ENCODE measurements at places on chromosomes 1 and 21.

GRCh38 chr21:44918107-44918470 lies 2.6 kb downstream of the ITGB2 start:
- no peak for DNase-seq

- DNase-seq = peak; percentile 17
Observed at GRCh38 chr21:26717146-26717739, 128.0 kb downstream of the ADAMTS1 start.

DNA sequence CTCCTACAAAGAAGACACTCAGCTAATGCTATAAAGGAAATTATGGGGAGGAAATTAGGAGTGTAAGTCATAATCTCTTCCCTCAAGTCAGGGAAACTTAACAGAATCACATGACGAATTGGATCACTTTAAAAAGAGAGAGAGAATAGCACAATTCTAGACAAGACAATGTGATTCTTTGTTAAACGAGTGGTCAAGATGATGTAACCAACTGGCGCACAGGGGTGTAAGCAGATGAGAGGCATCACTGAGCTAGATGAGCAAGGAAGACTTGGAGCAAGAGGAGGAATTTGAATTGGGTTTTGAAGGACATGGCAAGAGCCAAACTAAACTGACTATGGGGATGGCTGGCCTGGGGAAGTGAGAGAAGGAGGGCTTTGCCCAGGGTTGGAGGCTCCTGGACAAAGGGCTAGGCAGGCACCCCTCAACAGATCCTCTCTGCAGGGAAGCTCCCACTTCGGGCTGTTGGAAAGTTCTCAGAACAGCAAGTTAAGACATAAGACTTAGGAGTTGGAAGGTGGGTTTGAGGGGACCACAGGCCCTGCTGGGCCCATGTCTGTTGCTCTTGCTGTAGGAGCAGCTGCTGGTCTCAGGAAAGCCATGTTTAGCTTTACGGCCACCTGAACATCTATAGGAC lies 123.9 kb upstream of the GRIK3 start:
- DNase-seq = peak; percentile 90

- peak; percentile 76 for DNase-seq
Observed at GRCh38 chr1:40404670-40405462, 31.3 kb downstream of the SMAP2 start.

DNA sequence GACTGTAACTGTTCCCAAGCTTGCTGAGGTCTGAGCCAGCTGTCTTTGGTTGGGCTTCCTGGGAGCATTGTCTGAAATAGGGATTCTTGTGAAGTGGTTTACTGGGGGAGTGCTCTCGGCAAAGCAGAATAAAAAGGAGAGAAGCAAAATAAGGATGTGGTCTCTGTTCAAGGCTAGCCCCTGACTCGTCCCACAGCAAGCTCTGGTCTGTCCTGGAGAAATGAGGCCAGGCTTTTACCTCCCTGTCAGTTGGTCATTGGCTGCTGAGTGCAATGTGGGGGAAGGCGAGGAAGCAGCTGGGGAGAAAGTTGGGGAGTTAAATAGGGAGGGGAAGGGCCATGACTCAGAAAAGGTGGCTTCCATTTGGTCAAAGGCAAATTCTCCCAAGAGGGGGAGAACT lies 303.9 kb upstream of the DUSP10 start:
- DNase-seq = no peak

DNA sequence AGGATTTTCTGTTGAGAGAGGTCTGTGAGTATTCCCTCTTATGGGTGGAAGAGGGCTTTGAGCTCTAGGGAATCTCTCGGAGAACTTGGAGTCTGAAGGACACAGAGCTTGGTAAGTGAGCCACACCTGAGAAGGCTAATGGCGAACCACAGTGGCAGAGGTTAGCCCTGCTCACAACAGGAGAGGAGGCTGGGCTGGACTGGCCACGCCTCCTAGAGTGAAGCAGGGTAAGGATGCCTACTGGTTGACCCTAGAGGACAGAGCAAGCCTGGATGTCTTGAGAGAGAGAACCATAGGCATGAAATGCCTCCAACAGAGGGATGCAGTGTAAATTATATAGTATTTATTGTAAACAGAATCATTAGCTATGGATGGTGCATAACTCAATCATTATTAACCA lies 232.6 kb downstream of the PCP4 start:
- DNase-seq = no peak

DNA sequence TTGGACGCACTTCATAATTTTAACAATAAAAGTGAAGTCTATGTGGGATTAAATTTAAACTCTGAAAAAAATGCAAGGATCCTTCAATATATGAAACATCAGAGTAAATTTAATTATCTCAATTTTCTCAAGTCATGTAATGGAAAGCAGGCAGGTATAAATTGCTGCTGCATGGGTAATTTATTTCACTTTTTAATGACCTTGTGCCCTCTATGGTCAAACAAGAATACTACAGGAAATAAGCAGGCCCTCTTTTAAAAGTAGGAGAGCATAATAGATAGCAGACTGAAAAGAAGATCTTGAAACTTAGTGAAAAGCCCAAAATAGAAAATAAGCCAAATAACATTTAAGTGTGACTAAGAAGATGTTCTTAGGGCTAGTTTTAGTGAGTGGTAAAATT lies 22.9 kb downstream of the BCAS2 start:
- DNase-seq = no peak

DNA sequence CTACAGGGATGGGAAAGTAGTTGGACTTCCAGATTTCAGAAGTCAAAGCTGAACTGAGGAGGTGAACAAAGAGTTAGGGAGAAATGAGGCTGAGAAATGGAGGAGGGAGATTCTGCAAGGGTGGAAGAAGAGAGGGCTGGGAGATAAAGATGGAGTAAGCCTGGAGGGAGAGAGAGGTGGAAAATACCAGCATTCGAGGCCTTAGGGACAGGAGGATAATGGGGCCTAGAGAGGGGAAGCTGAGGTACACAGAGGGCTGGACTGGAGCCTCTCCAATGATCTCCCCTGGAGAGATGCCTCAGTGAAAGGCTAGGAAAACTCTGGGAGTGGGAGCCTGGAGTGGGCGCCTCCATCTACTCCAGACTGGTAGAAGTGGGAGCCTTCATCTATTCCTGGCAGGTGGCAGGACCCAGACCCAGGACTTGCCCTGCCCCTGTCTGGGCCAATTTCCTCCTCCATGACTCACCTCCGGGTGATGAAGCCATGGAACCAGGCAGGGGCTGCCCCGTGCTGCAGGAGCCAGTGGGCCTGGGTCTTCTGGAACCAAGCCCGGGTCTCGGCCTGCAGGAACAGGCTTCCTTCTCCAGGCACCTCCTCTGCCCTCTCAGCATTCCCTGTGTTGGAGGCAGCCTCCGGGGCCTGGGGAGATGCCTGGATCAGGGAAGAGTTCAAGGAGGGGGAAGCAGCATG lies 1.9 kb downstream of the SH2D2A start:
- no peak for DNase-seq

GRCh38 chr1:119873135-119874015 lies 22.9 kb downstream of the ADAM30 start:
- DNase-seq = no peak

- no peak for DNase-seq
Observed at GRCh38 chr1:197106869-197107268, 39.6 kb downstream of the ASPM start.

DNA sequence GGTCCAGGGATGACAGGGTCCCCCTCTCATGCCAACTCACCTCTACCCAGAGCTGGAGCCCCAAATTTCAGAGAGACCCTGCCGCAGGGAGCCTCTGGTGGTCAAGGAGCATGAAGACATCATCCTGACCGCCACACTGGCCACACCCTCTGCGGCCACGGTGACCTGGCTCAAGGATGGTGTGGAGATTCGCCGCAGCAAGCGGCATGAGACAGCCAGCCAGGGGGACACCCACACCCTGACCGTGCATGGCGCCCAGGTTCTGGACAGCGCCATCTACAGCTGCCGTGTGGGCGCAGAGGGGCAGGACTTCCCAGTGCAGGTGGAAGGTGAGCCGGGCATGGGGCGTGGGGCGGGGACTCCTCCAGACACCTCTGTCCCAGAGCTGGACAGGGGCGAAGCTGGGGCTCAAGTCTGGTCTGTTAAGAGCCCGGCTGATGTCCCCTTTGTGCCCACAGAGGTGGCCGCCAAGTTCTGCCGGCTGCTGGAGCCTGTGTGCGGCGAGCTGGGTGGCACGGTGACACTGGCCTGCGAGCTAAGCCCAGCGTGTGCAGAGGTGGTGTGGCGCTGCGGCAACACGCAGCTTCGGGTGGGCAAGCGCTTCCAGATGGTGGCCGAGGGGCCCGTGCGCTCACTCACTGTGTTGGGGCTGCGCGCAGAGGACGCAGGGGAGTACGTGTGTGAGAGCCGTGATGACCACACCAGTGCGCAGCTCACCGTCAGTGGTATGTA lies 66.0 kb downstream of the OBSCN start:
- DNase-seq = no peak

DNA sequence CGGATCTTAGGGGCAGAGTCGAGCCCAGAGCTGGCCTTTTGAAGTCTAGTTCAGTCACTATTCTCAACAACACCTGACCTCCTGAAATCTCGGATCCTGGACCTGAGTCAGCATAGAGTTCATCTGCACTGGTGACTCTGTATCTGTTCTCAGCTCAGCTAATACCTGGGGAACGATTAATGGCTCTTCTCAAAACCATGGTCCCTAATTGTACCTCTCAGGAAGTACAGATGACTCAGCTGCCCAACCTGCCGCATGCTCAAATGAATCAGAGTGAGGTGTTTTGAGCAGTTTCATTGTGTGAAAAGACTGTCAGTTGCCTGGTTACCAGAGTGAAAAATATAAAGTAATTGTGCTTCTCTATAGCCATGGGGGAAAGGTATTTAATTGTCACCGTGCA lies 89.2 kb downstream of the SLC35F3 start:
- DNase-seq = no peak

GRCh38 chr1:169024800-169025271 lies 81.7 kb upstream of the ATP1B1 start:
- DNase-seq = no peak

- no peak for DNase-seq
Observed at GRCh38 chr21:22019766-22020165, 1021.6 kb downstream of the NCAM2 start.

DNA sequence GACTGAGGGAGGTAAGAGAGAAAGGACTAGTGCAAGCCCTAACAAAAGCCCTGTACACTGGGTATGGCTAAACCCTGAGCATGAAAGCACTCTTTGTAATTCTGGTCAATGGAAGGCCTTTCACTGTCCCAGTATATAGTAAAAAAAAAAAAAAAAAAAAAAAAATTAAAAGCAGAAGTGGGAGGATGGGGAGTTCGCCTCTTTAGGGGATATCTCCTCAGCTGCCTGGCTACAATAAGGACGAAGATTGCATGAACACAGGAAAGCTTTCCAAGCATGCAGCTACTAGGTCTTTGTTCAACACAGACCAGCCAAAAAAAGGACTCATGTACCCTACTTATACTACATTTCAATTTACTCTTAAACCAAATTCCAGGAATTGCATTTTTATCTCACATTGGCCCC lies 59.1 kb downstream of the EIF4G3 start:
- peak; percentile 94 for DNase-seq

GRCh38 chr1:90434460-90434859 lies 282.6 kb downstream of the BARHL2 start:
- no peak for DNase-seq

DNA sequence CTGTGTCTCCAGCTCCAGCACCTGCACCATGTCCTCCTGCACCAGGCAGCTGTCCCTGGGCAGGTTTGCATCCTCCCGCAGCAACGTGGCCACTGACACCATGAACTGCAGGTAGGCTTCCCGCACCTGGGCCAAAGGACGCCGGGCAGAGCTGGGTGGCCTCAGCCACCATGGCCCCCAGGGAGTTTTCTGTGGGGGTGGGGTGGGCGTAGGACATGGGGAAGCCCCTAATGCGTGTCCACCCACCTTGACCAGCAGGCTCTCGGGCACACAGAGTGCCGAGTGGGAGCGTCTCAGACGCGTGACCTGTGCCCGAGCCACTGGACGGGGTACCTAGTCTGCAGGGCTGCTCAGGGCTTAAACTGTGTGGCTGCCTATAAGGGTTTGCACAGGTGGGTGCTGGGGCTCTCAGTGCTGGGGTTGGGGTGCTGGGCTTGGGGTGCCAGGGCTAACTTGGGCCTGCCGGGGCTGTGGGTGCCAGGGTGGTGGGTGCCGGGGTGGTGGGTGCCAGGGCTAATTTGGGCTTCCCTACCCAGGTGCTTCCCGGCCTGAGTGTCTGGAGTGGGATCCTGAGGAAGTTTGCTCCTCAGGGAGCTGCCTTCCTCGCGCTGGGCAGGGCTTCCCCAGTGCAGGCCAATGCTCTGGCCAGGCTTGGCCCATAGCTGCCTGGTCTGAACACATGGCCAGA lies 17.7 kb downstream of the PRXL2B start:
- DNase-seq = no peak

- no peak for DNase-seq
Observed at GRCh38 chr1:27594564-27595510, 9.1 kb downstream of the AHDC1 start.

DNA sequence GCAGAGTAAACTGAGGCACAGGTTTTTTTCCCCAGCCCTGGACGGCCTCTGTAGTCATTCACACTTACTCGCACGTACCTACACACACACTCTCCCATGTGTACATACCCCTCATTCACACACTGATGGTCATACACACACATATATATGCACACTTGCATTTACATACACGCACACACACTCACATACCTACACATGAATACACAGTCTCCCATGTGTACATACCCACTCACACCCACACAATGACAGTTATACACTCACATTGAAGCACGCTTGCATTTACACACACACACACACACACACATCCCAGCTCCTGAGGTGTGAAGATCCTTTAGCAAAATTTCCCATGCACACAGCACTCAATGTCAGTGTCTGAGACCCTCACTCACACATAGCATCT lies 766 bp upstream of the FAM131C start:
- DNase-seq = no peak

GRCh38 chr1:156623946-156624813 lies 5.0 kb downstream of the HAPLN2 start:
- DNase-seq = no peak

DNA sequence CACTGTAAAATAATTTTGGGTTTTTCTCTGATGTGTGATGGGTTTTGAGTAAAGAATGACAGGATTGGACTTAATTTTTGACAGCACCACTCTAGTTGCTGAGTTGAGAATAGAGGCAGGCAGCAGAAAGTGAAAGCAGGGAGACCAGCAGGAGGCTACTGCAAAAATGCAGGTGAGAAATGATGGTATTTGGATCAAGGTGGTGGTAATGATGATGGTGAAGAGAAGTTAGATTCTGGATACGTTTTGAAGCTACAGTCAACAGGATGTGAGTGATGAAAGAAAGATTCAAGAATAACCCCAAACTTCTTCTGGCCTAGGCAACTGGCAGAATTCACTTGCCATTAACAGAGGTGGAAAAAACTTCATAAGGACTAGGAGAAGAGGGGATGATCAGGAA lies 14.8 kb upstream of the AK5 start:
- no peak for DNase-seq

- no peak for DNase-seq
Observed at GRCh38 chr1:3884966-3885365, 15.1 kb downstream of the C1orf174 start.

- DNase-seq = no peak
Observed at GRCh38 chr1:145837656-145838055, 7.8 kb upstream of the NUDT17 start.
